ENCODE measurements at places on chromosomes 11 and 22. TPM values are rescaled to one million over a fixed set of nuclear protein-coding genes. Genes with fewer than 3 reads are reported as not detected.

- no peak overlapping the region for H3K4me3 ChIP-seq
- H3K27me3 ChIP-seq: no peaks in the 10 kb centered on the region
- no peaks in the 10 kb centered on the region for H3K36me3 ChIP-seq
- DNase-seq: no peak
Measured at GRCh38 chr11:80779905-80780605, 1339.2 kb upstream of the TENM4 start.

- no peak overlapping the region for H3K4me3 ChIP-seq
- no peaks in the 10 kb centered on the region for H3K36me3 ChIP-seq
- no peak overlapping the region for H3K27ac ChIP-seq
- no peaks in the 10 kb centered on the region for H3K27me3 ChIP-seq
Measured at GRCh38 chr11:57191311-57192219, 9.8 kb downstream of the LRRC55 start.

The MICALL1 gene
- total RNA-seq: 8.6 TPM

GRCh38 chr11:8267280-8267679, 3.6 kb upstream of the LMO1 start:
- H3K27me3 ChIP-seq: peaks cover 62% of the 10 kb centered on the region
- no peak overlapping the region for H3K27ac ChIP-seq
- H3K4me3 ChIP-seq: no peak overlapping the region
- no peaks in the 10 kb centered on the region for H3K36me3 ChIP-seq
- no peak for DNase-seq
- peaks cover 3% of the 10 kb centered on the region for H3K4me1 ChIP-seq

- no peak overlapping the region for H3K4me3 ChIP-seq
- H3K27ac ChIP-seq: no peak overlapping the region
- no peaks in the 10 kb centered on the region for H3K4me1 ChIP-seq
- no peaks in the 10 kb centered on the region for H3K27me3 ChIP-seq
- no peak for DNase-seq
- no peaks in the 10 kb centered on the region for H3K36me3 ChIP-seq
Measured at GRCh38 chr11:79110321-79110720, 330.5 kb downstream of the TENM4 start.

DNA sequence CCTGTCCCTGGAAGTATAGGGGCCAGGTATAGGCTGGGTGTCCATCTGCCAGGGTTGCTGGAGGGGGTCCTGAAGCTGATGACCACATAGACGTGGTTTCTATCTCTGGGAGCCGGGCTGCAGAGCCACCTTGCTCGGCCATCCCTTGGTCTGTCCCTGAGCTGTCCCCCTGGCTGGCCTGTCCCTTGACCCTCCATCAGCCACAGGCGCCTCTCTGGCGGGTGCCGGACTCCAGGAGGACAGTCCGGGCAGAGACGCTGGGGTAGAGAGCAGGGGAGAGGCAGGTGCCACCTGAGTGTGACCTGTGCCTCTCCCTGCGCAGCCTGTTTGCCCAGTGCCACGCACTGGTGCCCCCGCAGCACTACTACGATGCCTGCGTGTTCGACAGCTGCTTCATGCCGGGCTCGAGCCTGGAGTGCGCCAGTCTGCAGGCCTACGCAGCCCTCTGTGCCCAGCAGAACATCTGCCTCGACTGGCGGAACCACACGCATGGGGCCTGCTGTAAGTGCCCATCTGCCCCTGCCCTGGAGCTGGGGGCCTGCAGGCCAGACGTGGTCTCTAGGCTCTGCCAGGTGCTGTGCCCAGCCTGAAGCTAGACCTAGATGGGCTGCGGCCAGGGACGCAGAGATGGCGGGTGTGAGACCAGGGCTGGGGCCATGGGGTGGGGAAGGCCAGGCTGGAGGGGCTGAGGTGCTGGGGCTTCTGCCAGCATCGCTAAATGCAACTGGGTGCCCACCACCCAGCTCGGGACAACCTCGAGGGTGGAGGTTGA, 29.9 kb downstream of the MUC2 start:
- no peak overlapping the region for H3K27ac ChIP-seq
- peaks cover 25% of the 10 kb centered on the region for H3K27me3 ChIP-seq
- H3K36me3 ChIP-seq: no peaks in the 10 kb centered on the region
- H3K4me3 ChIP-seq: no peak overlapping the region

GRCh38 chr11:134046681-134047449, 22.0 kb upstream of the JAM3 start:
- no peak overlapping the region for H3K4me3 ChIP-seq
- H3K4me1 ChIP-seq: peaks cover 2% of the 10 kb centered on the region
- H3K36me3 ChIP-seq: no peaks in the 10 kb centered on the region

The OR51F2 gene
- not detected for total RNA-seq

DNA sequence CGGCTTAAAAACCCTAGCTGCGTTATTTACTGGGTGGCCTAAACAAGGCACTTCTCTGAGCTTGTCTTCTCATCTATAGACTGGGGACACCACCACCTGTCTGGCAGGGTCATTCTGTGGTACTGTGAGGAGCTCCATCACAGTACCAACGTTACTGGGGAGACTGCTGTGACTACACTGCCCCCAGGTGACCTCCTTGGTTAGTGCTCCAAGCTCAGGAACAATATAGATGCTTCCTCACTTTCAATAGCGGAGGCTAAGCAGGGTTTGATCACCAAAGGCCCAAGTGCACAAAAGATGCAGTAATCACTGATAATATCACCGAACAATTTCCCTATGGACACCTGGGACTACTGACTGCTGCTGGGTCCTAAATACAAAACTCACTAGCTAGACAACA, 18.8 kb downstream of the PRPF19 start:
- no peak for DNase-seq
- no peaks in the 10 kb centered on the region for H3K36me3 ChIP-seq
- H3K27ac ChIP-seq: no peak overlapping the region
- no peaks in the 10 kb centered on the region for H3K27me3 ChIP-seq

GRCh38 chr11:57502376-57502775, 13.1 kb downstream of the SLC43A1 start:
- H3K27me3 ChIP-seq: no peaks in the 10 kb centered on the region
- H3K4me1 ChIP-seq: no peaks in the 10 kb centered on the region
- H3K4me3 ChIP-seq: no peak overlapping the region
- no peak overlapping the region for H3K27ac ChIP-seq
- DNase-seq: no peak

DNA sequence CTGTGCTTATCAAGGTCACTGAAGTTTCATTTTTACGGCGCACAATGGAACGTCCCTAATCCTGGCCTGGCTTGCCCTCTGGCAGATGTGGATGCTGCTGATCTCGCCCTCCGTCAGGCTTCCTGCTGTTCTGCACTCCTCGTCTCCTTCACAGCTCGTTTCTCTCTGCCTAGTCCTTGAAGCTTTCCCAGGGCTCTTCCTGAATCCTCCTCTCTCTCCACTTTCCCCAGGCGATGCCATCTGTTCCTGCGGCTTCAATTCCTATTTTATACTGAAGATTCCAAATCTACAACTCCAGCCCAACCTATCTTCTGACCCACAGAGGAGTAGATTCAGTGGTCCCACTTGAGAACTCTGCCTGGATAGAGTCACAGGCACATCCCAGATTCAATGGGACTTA, 14.2 kb downstream of the SLC22A8 start:
- no peaks in the 10 kb centered on the region for H3K4me1 ChIP-seq
- H3K36me3 ChIP-seq: no peaks in the 10 kb centered on the region
- no peaks in the 10 kb centered on the region for H3K27me3 ChIP-seq
- DNase-seq: no peak
- H3K27ac ChIP-seq: no peak overlapping the region
- no peak overlapping the region for H3K4me3 ChIP-seq

DNA sequence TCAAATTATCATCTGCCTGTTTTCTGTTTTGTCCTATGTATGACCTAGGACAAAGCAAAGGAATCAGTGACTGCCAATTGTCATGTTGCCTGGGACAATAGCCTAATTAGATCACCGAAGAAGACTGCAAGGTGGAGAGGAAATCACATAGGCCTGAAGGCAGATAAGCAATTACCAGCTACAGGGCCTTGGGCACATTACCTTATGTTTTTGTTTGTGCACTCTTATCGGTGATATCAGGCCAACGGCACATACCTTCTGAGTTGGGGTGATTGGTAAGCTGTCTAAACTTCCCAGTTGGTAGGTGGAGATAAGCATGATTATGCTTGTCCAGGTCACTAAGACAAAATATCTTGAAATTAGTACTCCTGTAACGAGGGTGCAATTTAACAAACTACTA, 58.1 kb upstream of the FAM181B start:
- H3K36me3 ChIP-seq: no peaks in the 10 kb centered on the region
- H3K4me1 ChIP-seq: no peaks in the 10 kb centered on the region
- no peak for DNase-seq
- H3K4me3 ChIP-seq: no peak overlapping the region

The EFEMP2 gene
- 34.5 TPM for total RNA-seq

- DNase-seq: no peak
- H3K27ac ChIP-seq: no peak overlapping the region
- H3K27me3 ChIP-seq: no peaks in the 10 kb centered on the region
- no peaks in the 10 kb centered on the region for H3K4me1 ChIP-seq
- no peaks in the 10 kb centered on the region for H3K36me3 ChIP-seq
- no peak overlapping the region for H3K4me3 ChIP-seq
Measured at GRCh38 chr11:122168218-122168617, 52.2 kb upstream of the BLID start.

GRCh38 chr22:37303821-37304274, 21.5 kb downstream of the CYTH4 start:
- no peak for DNase-seq
- peaks cover 16% of the 10 kb centered on the region for H3K4me1 ChIP-seq
- no peaks in the 10 kb centered on the region for H3K36me3 ChIP-seq
- no peaks in the 10 kb centered on the region for H3K27me3 ChIP-seq
- no peak overlapping the region for H3K4me3 ChIP-seq

DNA sequence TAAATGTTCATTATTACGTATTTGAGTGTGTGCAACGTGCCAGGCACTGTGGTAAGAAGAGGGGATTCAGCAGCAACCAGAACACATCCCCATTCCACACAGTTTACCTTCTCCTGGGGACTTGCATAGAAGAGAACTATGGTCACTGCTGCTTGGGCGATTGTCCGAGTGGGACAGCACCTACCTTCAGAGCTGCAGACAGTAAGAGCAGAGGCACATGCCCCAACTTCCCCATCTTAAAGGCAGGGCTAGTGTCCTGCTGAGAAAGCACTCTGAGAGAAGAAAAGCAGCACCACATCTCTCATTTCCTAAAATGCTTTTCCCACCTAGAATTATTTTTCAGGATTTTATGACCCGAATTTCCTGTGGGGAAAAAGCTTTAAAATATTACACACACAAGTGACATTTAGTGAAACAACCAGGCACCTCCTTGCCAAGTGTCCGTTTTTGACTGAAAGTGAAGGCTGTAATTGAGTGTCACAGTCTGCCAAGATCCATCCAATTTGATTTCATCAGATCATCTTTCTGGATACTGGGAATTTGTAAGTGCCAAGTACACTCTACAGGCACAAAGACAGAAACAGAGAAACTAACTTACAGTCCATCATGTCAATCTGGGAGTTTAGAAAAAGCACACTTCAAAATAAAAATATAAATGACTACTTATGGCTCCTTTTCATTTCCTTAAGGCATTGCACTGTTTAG, 24.6 kb downstream of the TRAF6 start:
- H3K36me3 ChIP-seq: no peaks in the 10 kb centered on the region
- DNase-seq: no peak
- H3K4me3 ChIP-seq: no peak overlapping the region

DNA sequence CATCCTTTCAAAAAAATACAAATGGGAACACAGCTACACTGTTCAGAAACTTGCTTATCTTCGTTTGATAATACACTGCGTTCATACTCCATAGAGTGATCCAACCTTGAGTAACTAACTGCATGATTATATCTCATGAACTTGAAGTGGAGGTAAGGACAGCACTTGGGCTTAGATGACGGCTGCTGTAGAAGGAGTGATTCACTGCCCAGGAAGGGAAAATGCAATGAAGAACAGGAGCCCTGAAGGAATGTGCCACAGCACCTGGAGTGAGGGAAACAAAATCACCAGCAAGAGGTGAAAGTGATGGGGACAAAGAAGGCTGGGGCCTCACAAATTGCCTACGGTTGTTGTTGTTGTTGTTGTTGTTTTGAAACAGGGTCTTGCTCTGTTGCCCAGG, 44.1 kb upstream of the SC5D start:
- no peak overlapping the region for H3K4me3 ChIP-seq
- no peaks in the 10 kb centered on the region for H3K27me3 ChIP-seq
- H3K27ac ChIP-seq: no peak overlapping the region
- no peak for DNase-seq
- H3K4me1 ChIP-seq: no peaks in the 10 kb centered on the region

GRCh38 chr11:2114430-2115241, 24.6 kb downstream of the IGF2 start:
- no peak for DNase-seq
- H3K4me3 ChIP-seq: no peak overlapping the region
- H3K36me3 ChIP-seq: no peaks in the 10 kb centered on the region
- no peak overlapping the region for H3K27ac ChIP-seq
- no peaks in the 10 kb centered on the region for H3K4me1 ChIP-seq

- H3K36me3 ChIP-seq: no peaks in the 10 kb centered on the region
- no peak overlapping the region for H3K27ac ChIP-seq
- H3K4me1 ChIP-seq: no peaks in the 10 kb centered on the region
Measured at GRCh38 chr22:19951346-19951745, 9.7 kb upstream of the TXNRD2 start.

DNA sequence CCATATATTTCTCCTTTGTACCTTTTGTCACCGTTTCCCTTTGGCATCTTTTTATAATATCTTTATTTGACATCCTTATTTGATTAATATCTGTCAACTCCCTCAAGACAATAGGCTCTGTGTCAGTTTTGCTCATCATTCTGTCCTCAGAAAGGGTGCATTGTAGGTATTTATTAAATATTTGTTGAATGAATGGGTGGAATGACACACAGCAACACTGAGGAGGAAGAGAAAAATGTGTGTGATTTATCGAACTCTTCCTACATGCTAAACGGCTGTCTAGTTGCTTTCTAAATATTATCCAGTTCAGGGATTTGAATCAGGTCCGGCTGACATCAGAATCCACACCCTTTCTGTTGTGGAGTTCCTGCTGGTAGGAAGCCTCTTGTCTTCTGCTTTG, 98.2 kb downstream of the NAV2 start:
- no peaks in the 10 kb centered on the region for H3K36me3 ChIP-seq
- no peaks in the 10 kb centered on the region for H3K27me3 ChIP-seq
- peak overlapping the region; percentile 57 for H3K27ac ChIP-seq
- no peak for DNase-seq
- no peaks in the 10 kb centered on the region for H3K4me1 ChIP-seq

DNA sequence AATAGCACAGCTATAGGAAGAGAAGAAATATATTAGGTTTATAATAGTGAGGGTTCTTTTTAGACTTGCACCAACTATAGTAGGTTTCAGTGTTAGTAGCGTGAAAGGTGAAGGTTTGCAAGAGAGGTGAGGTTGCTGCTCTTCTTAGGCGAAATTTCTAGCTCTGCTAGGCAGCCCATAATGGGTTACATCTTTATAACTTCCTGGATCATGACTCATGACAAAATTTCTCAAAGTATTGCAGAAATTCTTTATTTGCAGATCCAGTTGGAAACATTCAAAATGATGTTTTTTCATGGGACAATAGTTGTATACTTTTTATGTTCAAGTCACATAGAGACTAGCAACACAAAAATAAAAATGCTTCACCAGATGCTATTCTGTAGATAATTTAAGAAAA, 260.0 kb downstream of the SOX6 start:
- no peaks in the 10 kb centered on the region for H3K27me3 ChIP-seq
- no peaks in the 10 kb centered on the region for H3K36me3 ChIP-seq
- H3K4me3 ChIP-seq: no peak overlapping the region
- no peak for DNase-seq

- DNase-seq: no peak
- H3K4me1 ChIP-seq: no peaks in the 10 kb centered on the region
- no peaks in the 10 kb centered on the region for H3K27me3 ChIP-seq
- H3K27ac ChIP-seq: no peak overlapping the region
Measured at GRCh38 chr11:10543782-10544181, 2.8 kb upstream of the RNF141 start.

The TMEM191B gene
- total RNA-seq: not detected

The GDPD4 gene
- total RNA-seq: not detected

The FAM83F gene
- total RNA-seq: 4.5 TPM

All from breast epithelium (tissue), 4 donors.